ENCODE measurements at places on chromosomes 3 and 15.
A peak's percentile ranks its signal among the peaks of the same experiment; 100 is the strongest.

DNA sequence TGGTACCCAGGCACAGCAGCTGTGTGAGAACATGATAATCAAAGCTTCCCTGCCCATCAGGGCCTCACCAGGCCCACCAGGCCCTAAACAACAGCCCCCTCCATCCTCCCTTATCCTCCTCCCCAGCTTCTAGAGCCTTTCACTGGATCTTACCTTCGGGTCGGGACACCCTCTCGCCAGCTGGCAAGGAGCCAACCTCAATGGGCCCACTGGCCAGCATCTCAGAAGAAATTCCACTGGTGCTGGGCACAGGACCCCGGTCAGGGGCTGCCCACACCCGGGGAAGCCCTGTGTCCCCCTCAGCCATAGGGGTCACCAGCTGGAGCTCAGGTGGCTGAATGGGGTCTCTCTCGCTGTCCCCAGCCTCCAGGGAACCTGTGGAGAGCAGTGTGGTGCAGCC lies 6.8 kb upstream of the QARS1 start:
- DNase-seq, result no peak

- DNase-seq, result no peak
Observed at GRCh38 chr3:124759666-124760401, 29.6 kb downstream of the UMPS start.

DNA sequence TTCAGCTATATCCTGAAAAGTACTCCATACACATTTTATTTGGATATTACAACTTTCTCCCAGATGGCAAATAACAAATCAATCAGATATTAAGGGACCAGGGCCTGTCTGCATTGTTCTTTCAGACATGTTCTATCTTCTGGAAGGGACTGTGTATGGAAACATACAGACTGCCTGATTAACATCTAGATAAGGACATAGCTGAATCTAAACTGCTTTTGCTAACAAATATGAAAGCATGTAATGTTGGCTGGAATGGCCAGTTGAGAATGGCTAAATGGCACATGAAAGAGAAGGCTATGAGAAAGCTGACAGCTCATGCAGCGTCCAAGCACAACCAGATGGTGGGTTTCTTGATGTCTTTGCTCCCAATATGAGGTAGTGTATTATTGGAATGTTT lies 149.4 kb downstream of the CFAP20DC start:
- no peak for DNase-seq

GRCh38 chr3:30181178-30181465 lies 425.3 kb upstream of the TGFBR2 start:
- DNase-seq, result no peak

- no peak for DNase-seq
Observed at GRCh38 chr3:7875925-7876324, 625.7 kb upstream of the LMCD1 start.

- DNase-seq, result no peak
Observed at GRCh38 chr3:119350114-119350513, 55.9 kb downstream of the ARHGAP31 start.

DNA sequence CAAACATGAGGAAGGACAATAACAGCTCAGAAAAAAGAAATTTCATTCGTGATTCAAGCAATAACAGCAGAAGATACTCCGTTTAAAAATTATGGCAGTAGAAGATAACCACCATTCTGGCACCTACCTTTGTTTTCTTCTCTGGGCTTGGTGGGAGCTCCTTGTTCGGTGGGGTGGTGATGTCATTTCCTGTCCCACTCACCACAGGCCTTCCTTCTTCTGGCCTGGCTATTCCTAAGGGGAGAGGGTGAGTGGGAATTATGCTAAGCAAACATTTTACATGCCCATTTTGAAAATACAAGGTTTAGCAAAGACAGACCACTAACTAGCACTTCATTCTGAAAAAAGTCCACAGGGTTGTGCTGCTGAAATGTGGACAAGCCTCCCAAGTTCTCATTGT lies 74.4 kb downstream of the DHX30 start:
- DNase-seq, result no peak

GRCh38 chr3:55486101-55486856 lies 827 bp downstream of the WNT5A start:
- DNase-seq, result no peak

DNA sequence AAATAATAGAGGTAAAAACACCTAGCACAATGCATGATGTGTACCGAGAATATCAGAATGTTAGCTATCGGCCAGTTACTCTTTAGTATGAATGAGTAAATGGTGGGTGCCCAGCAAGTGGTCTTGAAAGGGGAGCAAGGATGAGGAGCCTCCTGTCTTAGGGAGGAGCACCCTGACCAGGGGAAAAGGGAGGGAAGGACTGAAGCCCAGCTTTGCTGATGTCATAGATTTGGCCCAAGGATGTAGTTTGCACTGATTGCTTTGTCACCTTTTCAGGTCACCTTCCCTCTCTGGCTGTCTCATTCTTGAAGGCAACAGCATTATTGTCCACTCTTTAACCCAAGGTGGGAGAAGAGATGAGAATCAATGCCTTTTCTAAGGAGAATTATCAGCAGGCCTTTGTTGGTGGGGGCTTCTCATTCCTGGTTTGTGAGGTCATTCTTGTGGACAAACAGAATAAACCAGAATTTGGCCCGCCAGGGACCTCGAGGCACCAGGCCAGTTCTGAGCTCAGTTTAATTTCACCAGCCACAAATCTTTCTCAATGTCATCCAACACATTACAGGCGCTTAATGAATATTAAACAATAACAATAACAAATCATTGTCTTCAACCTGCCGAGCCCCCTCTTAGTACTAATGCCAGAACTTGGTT lies 231.3 kb downstream of the VPS13C start:
- DNase-seq, result no peak

DNA sequence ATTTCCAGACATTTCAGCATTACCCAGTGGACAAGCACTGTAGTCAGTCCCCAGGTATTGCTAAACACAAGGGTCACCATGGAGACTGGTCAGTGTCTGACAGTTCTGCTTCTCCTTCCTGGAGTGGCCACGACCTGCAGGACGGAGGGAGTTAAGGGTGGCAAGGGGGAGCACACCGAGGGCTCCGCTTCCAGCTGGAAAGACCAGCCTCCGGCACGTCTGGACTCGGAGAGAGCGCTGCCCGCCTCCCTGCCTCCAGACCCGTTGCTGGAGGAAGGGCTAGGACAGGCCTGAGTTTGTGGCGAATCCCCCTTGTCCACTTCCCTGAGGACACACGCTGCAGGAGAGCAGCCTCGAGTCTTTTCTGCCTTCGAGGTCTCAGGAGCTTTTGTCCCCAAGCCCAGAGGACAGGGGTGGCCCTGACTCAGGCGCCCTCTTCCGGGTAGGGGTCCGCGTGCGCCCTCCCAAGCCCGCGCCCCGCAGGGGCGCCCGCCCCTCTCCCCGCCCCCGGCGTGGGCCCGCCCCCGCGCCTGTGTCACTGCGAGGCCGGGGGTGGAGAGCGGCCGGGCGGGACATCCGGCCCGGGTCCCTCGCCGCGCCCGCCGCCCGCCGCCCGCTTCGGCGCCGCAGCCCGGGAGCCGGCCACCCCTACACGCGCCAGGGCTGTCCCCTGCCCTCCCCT lies at the start of gene CHST14:
Gene CHST14, plus strand, starts transcription at position 562 of the 682 bp plus-strand sequence. CDS start 230 bp downstream, outside the sequence.
- peak; percentile 25 for DNase-seq

DNA sequence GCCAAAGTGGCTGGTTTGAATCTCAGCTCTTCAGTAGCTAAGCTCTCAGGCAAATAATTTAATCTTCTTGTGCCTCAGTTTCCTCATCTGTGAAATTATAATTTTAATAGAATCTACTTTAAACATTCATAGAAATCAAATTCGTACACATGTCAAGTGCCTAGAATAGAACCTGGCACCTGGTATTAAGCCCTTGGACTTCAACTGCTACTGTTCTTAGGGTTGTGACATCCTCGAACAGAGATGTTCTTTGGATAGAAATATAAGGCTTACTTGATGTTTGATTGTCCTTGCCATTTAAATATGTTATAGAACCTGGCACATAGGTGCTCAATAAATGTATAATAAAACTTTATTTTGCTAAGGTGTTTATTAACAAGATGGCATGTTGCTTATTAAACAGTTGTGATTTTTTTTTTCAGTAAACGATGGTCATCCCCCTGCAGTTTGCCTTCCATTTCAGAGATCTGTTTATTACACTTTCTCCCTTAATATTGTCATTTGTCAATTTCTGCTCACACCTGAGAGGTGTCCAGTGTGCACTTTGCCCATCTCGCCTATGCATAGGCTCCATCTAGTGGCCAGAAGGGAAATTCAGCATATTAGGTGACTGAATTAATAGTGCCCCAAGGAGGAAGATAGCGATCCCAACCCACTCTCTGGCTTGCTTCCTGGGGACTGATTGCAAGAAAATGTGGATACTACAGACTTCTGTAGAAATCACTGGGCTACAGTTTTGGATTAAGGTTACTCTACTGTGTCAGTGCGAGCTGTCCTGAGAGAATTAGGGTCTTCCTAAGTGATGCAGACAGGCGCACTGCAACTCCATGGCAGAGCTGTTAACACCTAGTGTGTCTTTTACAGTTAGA lies 10.7 kb downstream of the IGF1R start:
- no peak for DNase-seq

GRCh38 chr3:139118835-139119234 lies 74.1 kb upstream of the PRR23C start:
- no peak for DNase-seq

GRCh38 chr3:151379083-151379734 lies 5.3 kb downstream of the P2RY12 start:
- no peak for DNase-seq

- no peak for DNase-seq
Observed at GRCh38 chr3:119365418-119365817, 71.2 kb downstream of the ARHGAP31 start.

GRCh38 chr15:98525661-98526001 lies 122.7 kb upstream of the IGF1R start:
- DNase-seq, result no peak

GRCh38 chr3:169759256-169759655 lies 5.6 kb downstream of the TERC start:
- DNase-seq, result no peak

- DNase-seq, result no peak
Observed at GRCh38 chr15:63458794-63459395, 45.5 kb upstream of the USP3 start.

GRCh38 chr3:143443851-143444331 lies 324.3 kb downstream of the CHST2 start:
- DNase-seq, result no peak

GRCh38 chr3:143951351-143951971 lies 20.2 kb upstream of the DIPK2A start:
- no peak for DNase-seq

- DNase-seq, result no peak
Observed at GRCh38 chr15:71654042-71654719, 156.2 kb upstream of the NR2E3 start.

- DNase-seq, result no peak
Observed at GRCh38 chr3:131048030-131048429, 21.4 kb downstream of the NEK11 start.

DNA sequence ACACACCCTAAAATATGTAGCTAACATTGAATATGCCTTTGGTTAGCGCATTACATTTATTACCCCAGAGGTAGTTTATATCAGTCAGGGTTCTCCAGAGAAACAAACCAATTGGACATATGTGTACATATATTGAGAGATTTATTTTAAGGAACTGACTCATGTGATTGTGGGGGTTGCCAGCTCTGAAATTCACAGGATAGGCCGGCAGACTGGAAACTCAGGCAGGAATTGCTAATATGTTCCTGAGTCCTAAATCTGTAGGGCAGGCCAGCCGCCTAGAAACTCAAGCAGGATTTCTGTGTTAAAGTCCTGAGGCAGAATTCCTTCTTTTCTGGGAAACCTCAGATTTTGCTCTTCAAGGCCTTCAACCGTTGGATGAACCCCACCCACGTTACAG lies 189.7 kb downstream of the CDIN1 start:
- no peak for DNase-seq

GRCh38 chr15:82272154-82272553 lies 9.5 kb downstream of the SAXO2 start:
- no peak for DNase-seq

- DNase-seq, result no peak
Observed at GRCh38 chr15:43552986-43553385, 35.6 kb downstream of the MAP1A start.

GRCh38 chr15:32029409-32029861 lies 880 bp upstream of the CHRNA7 start:
- no peak for DNase-seq

DNA sequence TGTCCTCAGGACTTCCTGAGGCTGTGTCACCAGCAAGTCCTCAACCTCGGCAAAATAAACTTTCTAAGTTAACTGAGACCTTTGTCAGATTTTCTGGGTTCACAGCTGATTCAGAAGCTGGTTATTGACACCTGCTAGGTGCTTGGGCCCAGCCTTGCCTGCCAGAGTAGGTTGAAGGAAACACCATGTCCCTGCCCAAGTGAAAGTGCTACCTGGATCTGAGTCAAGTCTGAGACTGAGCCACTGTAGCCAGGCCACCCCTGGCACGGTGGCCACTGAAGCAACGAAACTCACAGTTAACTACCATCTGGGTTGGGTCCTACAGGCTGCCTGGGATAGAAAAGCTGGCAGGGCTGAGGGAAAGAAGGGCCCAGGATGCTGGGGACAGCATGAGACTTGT lies 8.2 kb downstream of the HYAL2 start:
- no peak for DNase-seq

DNA sequence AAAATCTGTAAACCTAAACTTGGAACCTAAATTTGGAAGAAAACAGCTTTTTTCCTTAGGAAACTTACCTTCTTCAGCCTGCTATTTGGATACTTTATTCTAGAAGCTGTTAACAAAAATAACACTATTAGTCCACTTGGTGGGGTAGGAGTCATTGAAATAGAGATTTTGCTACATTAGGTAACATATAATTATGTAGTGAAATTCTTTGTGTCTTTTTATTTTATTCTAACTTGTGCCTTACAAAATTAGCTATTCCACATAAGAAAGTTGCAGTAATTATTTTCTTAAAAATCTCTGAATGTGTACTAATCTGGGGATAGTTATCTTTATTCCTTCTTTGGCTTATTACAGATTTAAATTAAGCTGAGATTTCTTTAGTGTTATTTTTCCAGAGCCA lies 360.4 kb upstream of the ROBO2 start:
- DNase-seq, result no peak

DNA sequence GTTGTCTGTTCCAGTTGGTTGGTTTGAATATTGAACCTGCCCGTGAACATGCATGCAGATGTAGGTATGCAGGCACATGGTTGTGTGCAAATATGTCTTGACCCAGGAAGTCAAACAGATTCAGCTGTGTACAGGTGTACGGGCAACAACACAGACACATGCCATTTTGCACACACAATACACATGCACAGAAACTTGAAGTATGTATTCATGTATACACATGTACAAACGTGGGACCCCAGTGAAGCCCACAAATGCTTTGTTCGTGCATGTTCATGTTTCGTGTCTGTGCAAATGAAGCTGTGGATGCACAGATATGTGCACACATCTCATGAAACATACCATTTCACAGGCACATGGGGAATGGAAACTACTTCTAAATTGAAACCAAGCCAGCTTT lies 30.7 kb downstream of the IDH3A start:
- no peak for DNase-seq

- DNase-seq, result no peak
Observed at GRCh38 chr3:43153216-43154083, 47.6 kb upstream of the POMGNT2 start.

Measured in stimulated activated CD8-positive, alpha-beta memory T cell treated with anti-CD3 and anti-CD28 coated beads, Interleukin-7, amount 100 ng/mL, for 1 hour (primary cell).